GM23248 (cell line): ENCODE measurements at places on chromosomes 4 and X. TPM values are rescaled to one million over a fixed set of nuclear protein-coding genes. Genes with fewer than 3 reads are reported as not detected.

Gene SSX1
- total RNA-seq = not detected in 2 replicates

DNA sequence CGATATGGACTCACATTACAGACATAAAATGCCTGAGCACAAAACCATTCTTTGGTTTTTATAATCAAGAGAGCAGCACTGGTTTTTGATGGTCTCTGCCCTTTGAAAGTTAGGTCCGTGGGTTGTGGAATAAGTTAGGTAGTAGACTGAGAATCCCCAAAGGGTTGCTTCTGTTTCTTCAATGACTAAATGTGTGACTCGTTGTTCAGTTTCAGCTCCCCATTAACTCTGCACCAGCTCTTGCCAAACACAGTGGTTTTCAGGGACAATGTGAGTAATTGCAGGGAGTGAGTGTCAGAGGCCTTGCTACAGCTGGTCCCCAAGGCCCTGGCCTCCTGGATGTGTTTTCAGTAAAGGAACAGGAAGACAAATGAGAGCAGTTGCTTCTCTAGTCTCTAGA, 24.8 kb downstream of the SMIM20 start:
- H3K27me3 ChIP-seq = 0 out of 2 replicates have a peak, but pooled peaks cover 6% of the 10 kb centered on the region
- H3K4me1 ChIP-seq = peaks cover 22% of the 10 kb centered on the region
- H3K36me3 ChIP-seq = no peaks in the 10 kb centered on the region
- peak overlapping the region; percentile 56 for H3K27ac ChIP-seq
- H3K4me3 ChIP-seq = peak overlapping the region; percentile 56

DNA sequence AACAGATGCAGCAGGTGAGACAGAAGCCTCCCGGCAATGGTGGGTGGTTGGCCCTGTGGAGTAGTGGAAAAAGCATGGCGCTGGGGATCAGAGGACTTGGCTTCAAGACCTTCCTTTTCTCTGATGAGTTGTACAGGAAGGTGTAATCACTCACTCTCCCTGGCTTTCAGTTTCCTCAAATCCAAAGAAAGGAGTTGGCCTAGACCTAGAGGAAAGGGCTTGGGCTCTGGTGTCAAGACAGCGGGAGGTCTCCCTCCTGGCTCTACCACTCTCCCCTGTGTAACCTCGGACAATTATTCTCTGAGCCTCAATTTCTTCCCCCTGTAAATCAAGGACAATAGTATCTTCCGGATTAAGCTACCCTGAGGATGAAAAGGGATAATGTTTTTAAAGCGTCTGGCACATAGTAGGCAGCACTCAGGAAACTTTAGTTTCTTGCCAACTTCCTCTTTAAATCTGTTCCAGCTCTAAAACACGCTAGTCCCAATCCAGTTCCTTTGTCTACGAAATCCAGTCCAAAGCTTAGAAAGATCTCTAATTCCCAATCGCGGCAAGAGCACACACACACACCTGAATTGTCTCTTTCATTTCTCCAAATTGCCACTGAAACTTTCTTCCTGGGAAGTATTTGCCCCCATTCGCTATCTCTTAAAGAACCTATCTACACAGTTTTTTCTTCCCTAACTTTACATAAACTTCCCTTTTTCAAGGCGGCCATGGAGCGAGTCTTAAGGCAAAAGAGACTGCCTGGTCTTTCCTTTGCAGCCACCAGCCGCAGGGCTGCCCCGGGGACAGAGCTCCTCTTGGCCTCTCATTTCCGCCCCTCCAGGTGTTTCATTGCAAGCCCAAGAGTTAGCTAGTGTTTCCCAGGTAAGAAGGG, 29.9 kb upstream of the GPC4 start:
- H3K36me3 ChIP-seq = no peaks in the 10 kb centered on the region
- peak overlapping the region; percentile 66 for H3K4me3 ChIP-seq
- DNase-seq = peak; percentile 12
- H3K27ac ChIP-seq = no peak overlapping the region

GRCh38 chr4:58301376-58301999, 1191.3 kb upstream of the IGFBP7 start:
- no peak overlapping the region for H3K27ac ChIP-seq
- no peak overlapping the region for H3K4me3 ChIP-seq
- DNase-seq = no peak
- no peaks in the 10 kb centered on the region for H3K36me3 ChIP-seq
- no peaks in the 10 kb centered on the region for H3K27me3 ChIP-seq

DNA sequence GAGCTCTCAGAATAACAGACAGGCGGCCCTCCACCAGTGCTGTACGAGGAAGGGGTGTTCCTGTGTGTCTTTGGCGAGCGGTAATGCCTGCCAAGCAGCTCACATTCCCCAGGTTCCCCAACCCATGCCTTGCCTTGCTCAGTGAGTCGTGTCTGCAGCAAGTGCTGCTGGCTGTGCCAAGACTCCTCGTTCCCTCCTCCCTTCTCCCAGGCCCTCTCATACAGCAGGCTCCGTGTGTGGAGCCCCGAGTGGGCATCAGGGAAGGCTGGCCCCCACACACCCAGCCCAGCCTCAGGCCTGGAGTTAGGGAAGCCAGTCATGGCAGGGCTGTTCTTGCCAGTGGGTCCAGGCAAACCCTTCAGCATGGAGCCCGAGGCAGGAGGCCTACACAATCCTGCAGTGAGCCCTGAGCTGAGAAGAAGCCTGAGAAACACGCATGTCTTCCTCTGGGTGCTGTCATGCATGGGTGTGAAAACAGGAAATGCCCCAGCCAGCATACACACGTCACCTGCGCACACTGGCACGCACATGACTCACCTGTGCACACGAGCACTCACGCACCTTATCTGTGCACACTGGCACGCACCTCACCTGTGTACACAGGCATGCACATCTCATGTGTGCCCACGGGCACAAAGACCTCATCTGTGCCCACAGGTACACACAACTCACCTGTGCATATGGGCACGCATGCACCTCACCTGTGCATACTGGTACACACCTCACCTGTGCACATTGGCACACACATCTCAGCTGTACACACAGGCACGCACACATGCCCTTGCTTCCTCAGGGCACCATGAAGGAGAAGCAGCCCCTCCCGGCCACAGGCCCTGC, 238.7 kb downstream of the DHRSX start:
- no peak overlapping the region for H3K4me3 ChIP-seq
- H3K27me3 ChIP-seq = no peaks in the 10 kb centered on the region
- no peaks in the 10 kb centered on the region for H3K4me1 ChIP-seq
- H3K27ac ChIP-seq = no peak overlapping the region
- no peaks in the 10 kb centered on the region for H3K36me3 ChIP-seq
- peak; percentile 12 for DNase-seq

DNA sequence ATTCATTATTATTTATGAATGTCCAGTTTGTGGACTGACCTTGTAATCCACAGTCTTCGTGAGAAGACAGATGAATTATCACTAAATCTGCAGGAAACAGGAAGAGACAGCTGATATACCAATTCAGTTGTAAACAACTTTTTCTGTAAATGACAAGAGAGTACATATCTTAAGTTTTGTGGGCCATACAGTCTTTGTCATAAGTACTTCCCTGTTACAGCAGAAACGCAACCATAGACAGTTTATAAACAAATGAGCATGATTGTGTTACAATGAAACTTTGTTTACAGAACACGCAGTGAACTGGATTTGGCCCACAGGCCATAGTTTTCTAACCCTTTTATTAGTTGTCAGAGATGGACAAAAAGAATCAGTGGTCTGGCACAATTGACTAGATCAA, 443.4 kb downstream of the PDGFC start:
- no peak for DNase-seq
- no peaks in the 10 kb centered on the region for H3K27me3 ChIP-seq
- H3K4me3 ChIP-seq = no peak overlapping the region
- H3K36me3 ChIP-seq = no peaks in the 10 kb centered on the region
- H3K4me1 ChIP-seq = no peaks in the 10 kb centered on the region
- H3K27ac ChIP-seq = no peak overlapping the region

Gene ALPK1
- total RNA-seq = 7.9 and 8.6 TPM in 2 replicates

DNA sequence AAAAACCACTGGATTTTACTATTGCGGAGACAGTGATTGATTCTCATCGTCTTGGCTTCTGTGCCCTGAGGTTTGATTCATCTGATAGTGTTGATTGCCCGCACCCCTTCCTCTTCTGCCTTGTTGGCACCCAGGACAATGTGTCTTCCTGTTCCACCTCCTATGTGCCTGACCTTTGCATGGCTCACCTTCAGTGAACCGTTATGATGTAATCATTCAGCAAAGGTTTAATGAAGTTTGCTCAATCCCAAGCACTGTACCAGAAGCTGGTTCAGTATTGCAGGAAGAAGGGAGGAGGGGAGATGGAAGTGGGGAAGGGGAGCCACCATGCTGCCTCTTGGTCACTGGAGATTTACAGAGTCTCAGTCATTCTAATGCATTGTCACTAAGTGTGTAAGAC, 36.3 kb downstream of the PDGFRA start:
- H3K27ac ChIP-seq = no peak overlapping the region
- no peak overlapping the region for H3K4me3 ChIP-seq
- H3K4me1 ChIP-seq = peaks cover 20% of the 10 kb centered on the region
- DNase-seq = no peak
- H3K27me3 ChIP-seq = no peaks in the 10 kb centered on the region

Gene TAB3
- total RNA-seq = 20.4 and 20.9 TPM in 2 replicates

- no peaks in the 10 kb centered on the region for H3K27me3 ChIP-seq
- no peaks in the 10 kb centered on the region for H3K4me1 ChIP-seq
- H3K4me3 ChIP-seq = no peak overlapping the region
- DNase-seq = peak; percentile 35
- H3K36me3 ChIP-seq = no peaks in the 10 kb centered on the region
Observed at GRCh38 chr4:9924750-9925149, 96.5 kb downstream of the SLC2A9 start.

Gene UCP1
- not detected in 2 replicates for total RNA-seq

DNA sequence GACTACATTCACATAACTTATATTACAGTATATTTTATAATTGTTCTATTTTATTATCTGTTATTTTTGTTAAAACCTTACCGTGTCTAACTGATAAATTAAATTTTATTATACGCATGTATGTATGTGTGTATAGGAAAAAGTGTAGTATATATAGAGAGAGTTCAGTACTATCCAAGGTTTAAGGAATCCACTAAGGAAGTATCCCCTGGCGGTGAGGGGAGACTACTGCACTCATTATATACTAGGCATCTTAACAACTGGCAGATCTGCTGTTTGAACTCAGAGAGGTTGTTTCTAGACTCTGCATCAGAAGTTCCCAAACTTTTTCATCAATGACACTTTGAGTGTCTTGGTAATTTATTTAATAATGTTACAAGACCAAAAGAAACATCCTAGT, 70.9 kb downstream of the NDST4 start:
- H3K4me3 ChIP-seq = no peak overlapping the region
- DNase-seq = peak; percentile 20
- no peaks in the 10 kb centered on the region for H3K27me3 ChIP-seq
- no peak overlapping the region for H3K27ac ChIP-seq
